ENCODE measurements at places on chromosomes 1 and 21.
A peak's percentile ranks its signal among the peaks of the same experiment; 100 is the strongest.

DNA sequence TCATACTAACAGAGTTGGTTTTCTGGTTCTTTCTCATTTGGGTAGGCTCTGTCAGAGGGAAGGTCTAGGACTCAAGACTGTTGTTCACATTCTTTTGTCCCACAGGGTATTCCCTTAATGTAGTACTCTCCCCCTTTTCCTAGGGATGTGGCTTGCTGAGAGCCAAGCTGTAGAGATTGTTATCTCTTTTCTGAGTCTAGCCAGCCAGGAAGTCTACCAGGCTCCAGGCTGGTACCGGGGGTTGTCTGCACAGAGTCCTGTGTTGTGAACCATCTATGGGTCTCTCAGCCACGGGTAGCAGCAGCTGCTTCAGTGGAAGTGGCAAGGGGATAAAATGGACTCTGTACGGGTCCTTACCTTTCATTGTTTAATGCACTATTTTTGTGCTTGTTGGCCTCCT, 226.4 kb downstream of the LBR start:
- no peak for DNase-seq

GRCh38 chr1:23578311-23578996, 19.2 kb upstream of the ID3 start:
- DNase-seq: no peak

DNA sequence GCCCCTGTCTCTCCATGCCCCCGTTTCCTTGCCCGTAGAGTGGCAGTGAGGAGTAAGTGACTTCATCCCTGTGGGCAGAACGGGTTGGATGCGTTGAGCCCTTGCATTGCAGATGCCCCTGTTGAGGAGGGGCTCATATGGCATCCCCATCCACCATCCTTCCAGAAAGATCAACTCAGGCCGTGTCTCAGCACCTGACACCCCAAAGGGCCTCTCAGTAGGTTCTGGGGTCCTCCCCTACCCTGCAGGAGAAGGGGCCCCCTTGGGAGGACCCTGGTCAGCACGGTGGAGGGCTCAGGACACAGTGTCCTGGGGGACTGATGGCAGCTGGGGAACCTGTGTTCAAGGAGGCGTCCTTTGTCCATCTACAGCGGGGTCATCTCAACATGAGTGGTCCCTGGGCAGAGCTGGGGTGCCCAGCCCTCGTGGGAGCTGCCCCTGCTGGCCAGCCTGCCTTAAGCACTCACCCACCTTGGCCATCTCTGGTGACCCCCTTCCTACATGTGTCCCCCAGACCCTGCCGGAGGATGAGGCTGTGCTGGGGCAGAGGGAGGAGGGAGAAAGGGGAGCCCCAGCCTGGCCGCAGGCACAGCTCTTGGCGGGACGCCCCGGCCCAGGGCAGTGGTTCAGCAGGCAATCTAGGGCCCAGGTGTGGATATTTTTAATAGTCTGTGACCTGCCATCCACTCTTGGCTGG, 48.2 kb upstream of the ACTRT2 start:
- no peak for DNase-seq

GRCh38 chr1:19122668-19123067, 87.4 kb downstream of the UBR4 start:
- DNase-seq: no peak

DNA sequence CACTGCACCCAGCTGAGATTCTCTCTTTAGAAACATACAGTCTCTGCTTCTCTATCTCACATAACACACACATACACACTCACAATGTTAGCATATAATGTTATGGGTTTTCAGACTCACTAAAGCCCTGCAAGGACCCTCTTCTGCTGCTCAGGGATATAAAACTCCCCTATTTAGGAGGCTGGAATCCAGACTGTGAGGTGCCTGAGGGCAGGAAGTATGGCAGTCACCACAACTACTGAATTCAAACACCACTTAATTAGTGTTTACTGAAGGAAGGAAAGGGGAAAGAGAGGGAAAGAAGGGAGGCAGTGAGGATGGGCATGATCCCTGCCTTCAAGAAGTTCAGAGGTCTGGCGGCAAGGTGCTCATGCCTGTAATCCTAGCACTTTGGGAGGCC, 7.8 kb upstream of the CDK18 start:
- DNase-seq: peak; percentile 48

DNA sequence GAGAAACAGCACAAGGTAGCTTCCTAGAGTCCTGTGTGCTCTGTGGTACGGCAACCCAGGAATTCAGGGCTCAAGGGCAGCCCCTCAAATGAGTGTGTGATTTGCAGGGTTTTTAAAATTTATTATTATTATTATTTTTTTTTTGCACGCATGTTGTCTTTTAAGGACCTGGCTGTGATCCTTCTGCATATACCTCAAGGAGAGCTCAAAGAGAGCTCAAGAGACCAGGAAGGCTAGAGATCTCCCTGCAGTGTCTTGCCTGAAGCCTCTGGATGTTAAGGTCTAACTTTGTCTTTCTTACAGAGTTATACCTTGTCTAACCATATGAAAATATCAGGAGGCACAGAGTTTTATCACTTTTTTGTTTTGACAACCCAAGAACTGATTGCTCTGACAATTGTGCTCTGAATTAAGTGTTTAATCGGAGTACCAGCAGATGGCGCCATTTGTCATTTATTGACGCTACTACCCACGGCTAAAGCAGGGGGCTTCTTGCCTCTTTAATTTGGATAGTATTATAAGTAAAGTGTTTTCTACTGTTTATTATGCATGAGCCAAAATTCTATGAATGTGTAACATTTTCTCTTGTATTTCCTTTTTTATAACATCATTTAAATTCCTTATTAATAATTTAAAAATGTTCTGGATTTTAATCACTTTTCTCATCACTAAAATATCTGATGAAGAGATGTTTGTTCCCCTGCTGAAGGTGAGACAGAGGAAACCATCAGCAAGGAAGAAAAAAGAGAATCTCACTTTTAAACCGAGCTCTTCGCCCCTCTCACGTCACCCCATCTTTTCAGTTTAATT, 35.8 kb upstream of the LMO4 start:
- DNase-seq: peak; percentile 61

DNA sequence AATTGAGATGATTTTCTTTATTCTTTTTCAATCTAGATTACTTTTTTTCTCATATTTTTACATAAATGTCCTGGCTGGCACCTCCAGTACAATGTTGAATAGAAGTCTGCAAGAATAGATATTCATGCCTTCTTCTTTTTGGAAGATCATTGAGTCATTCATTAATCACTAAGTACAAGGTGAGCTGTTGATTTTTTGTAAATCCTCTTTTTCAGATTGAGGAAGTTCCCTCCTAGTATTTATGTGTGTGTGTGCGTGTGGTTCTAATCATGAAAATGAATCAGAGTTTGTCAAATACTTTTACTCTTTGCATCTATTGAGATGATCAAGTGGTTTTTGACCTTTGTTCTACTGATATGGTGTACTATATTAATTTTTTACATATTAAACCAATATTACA, 859.3 kb downstream of the KCNT2 start:
- no peak for DNase-seq

GRCh38 chr21:46247699-46248421, 19.3 kb upstream of the LSS start:
- DNase-seq: no peak

DNA sequence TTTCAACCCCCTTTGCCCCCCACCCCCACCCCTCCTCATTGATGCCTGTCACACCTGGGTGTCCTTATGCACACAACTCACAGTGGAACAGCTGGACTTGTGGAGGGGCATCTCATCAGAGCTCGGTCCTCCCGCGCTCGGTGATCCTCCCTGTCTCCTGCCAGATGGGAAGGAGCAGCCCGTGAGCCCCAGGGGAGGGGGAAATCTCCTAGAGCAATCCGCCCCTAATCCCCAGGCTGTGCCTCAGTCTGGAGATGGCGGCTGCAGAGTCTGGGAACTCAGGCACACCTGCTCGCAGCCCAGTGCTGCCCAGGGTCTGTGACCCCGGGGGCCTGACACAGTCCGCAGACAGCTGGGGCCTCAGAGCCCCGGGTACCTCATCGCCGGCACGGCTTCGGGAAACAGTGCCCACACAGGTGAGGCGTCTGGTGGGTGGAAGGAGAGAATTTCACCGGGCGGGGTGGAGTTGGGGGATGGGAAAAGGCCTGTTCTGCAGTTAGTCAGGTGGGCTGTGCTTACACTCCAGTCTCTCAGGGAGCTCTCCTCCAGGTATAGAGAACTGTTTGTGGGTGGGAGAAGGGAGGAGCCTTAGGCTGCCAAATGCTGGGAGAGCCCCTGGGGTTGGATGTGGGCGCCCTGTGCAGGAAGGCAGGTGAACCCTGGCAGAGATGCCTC, 29.3 kb downstream of the TMCC2 start:
- DNase-seq: no peak

- no peak for DNase-seq
These were observed 42.5 kb downstream of the PLPPR5 start for GRCh38 chr1:98962156-98962555.

GRCh38 chr1:36115200-36115669, 9.8 kb downstream of the COL8A2 start:
- no peak for DNase-seq

- DNase-seq: no peak
These were observed 342.8 kb downstream of the NCAM2 start for GRCh38 chr21:21341041-21341440.

DNA sequence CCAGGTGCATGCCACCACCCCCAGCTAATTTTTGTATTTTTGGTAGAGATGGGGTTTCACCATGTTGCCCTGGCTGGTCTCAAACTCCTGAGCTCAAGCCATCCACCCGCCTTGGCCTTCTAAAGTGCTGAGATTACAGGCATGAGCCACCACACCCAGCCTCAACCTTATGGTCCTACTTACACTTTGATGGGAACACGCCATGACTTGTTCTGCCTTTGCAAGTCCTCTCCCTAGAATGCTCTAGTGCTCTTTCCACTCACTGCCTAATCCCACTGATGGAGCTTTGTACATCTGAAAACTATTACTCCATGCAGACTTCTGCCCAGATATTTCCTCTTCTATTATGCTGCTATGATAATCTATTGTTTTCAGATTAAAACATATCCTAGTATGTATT, 174.3 kb downstream of the DAB1 start:
- no peak for DNase-seq

- DNase-seq: no peak
These were observed 80.6 kb upstream of the GFI1 start for GRCh38 chr1:92567211-92567868.

GRCh38 chr1:235008239-235008638, 120.4 kb downstream of the TOMM20 start:
- no peak for DNase-seq

DNA sequence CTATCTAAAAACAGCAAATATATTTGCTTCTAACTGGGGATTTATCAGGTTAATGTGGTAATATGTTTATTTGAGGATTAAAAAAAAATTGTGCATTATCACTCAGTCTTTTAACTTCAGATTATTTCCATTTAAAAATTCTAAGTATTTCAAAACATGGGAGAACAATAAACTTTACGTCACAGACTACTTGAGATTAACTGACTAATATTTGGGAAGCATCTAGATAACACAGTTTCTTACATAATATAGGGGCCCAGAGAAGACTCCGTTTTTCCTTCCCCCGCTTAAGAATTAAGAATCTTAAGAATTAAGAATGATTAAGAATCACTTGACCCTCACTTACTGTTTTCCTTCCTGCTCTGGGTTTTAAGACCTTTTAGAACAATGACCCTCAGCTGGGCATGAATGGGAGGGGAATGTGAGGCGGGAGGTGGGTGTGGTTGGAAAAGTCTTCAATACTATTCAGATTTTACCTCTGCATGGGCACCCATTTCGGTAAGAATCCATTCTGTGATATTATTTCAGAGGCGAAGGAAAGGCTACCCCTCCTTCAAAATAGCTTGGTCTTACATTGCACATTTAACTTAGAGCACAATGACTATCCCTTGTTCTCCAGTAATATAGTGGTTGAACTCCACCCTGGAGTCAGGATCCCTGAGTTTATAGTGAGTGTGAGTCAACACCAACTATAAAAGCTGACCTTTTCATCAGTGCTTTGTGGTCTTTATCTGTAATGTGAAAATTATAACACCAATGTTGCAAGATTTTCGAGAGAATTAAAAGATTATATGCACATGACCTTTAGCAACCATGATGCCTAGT, 821.3 kb downstream of the USP25 start:
- DNase-seq: no peak

DNA sequence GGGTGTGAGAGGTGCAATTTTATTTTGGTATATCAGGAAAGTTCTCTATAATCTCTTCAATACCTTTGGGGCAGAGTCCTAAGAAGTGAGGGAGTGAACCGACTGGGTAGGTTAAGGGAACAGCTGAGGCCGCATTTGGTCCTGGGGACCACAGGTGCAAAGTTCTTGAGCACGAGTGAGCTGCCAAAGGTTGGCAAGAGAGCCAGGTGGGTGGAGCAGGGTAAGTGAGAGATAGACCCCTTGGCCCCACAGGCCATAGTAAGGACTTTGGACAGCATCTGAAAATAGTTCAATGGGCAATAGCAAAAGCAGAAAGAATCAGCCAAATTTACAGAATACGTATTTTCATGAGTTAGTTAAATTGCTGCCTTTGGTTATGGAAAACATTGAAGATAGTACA, 11.0 kb upstream of the NID1 start:
- no peak for DNase-seq

DNA sequence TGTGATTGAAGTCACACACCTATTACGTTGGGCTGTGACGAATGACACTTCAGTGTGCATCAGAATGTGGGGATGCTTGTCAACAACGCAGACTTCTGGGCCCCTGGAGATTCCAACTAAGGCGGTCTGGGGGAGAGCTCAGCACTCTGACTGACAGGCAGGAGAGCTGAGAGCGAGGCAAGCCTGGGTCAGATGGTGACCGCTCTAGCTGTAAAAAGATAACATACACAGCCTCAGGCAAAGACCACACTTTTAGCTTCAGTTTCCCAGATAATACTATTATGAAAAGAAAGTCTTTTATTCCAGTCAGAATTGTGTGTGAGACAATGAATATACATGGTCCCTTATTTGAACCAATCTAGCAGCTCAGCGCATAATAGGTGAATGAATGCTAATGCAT, 25.4 kb downstream of the EDARADD start:
- no peak for DNase-seq

GRCh38 chr1:46219551-46220520, 16.7 kb downstream of the LURAP1 start:
- DNase-seq: no peak

- DNase-seq: peak; percentile 86
These were observed 121.4 kb upstream of the RUNX3 start for GRCh38 chr1:25051504-25051903.

GRCh38 chr1:197444755-197445154, 176.7 kb downstream of the CRB1 start:
- DNase-seq: no peak

DNA sequence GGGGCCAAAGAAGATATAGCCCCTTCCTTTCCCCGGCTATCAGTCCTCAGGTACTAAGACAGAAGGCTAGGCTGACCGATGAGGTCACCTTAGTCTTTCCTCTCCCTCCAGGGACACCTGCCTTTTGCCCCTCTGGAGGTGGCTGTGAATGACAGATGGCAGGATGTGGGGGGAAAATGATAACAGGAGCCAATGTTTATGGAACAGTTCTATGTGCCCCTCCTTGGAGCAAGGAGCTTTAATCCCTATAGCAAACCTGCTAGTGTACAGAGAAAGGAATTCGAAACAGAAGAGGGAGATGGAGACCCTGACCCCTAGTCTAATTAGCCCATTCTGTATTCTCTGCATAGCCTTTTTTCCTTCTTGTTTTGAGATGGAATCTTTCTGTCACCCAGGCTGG, 28.1 kb downstream of the SERINC2 start:
- peak; percentile 6 for DNase-seq

Measured in NCI-H146 (cell line).